ENCODE measurements at places on chromosomes 6 and 20.

GRCh38 chr6:43192911-43193310, 10.9 kb downstream of the CUL9 start:
- no peak for DNase-seq

DNA sequence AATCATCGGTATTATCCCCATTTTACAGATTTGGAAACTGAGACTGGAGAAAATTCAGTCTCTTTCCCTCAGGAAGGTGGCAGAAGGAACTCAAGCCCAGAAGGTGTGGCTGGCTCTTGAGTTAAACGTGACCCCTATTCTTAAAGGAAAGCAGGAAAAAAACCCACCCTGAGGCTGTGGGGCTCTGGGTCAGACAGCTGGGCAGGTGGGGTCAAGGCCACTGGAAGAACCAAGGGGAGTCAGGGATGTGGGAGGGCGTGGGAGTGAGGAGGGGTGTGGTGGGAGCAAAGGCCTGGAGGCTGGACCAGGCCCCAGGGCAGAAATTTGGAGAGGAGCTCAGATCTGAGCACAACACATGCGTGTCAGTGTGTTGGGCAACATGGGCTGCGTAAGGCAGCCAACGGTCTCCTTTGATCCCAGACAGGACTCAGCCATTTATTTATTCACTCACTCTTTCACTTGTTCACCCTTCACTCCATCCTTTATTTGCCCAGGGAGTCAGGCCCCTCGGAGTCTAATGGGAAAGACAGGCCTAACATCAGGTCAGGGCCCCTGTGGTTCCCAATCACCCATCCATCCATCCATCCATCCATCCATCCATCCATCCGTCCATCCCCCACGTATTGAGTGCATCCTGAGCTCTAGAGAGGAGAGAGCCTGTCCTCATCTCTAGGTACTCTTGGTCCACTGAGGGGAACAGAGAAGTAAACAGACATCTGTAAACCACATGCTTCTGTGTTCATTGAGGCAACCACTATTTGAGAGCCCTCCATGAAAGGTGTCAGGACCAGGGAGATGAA, 165.0 kb downstream of the VEGFA start:
- DNase-seq, result no peak

GRCh38 chr20:61332016-61332975, 80.2 kb downstream of the CDH4 start:
- DNase-seq, result no peak

- no peak for DNase-seq
These were observed 40.7 kb upstream of the EXOC2 start for GRCh38 chr6:733431-734219.

- DNase-seq, result no peak
These were observed 354.7 kb downstream of the CDC5L start for GRCh38 chr6:44742201-44742600.

DNA sequence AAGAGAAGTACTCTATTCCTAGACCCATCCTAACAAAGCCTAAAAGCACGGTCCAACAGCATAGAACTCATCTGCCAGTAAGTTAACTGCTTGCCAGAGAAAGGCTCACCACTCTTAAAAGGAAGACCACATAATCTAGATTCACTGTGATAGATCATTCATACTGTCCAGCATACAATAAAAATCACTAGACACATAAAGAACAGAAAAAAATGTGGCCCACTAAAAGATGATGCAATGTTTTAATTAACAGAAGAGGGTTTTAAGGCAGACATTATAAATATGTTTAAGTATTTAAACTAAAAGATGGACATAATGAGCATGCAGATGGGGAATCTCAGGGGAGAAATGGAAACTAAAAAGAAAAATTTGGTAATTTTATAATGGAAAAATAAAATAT, 157.5 kb upstream of the CDH4 start:
- DNase-seq, result no peak

DNA sequence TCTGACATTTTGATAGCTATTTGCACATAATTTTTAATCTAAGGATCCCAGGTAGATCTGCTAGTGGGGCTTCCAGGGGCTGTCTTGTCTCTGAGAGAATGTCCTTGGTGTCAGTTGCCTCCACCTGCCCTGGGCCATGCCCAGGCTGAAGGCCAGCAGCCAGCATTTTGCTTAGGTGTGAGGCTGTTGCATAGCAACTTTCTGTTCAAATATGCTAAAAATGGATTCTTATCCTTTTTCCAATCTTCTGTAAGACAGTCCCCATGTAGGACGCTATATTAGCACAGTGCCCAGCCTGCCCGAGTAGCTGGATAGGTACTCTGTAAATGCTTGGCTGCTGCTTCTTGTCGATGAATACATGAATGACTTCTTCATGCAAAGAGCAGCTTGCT, 62.5 kb upstream of the CITED2 start:
- no peak for DNase-seq

DNA sequence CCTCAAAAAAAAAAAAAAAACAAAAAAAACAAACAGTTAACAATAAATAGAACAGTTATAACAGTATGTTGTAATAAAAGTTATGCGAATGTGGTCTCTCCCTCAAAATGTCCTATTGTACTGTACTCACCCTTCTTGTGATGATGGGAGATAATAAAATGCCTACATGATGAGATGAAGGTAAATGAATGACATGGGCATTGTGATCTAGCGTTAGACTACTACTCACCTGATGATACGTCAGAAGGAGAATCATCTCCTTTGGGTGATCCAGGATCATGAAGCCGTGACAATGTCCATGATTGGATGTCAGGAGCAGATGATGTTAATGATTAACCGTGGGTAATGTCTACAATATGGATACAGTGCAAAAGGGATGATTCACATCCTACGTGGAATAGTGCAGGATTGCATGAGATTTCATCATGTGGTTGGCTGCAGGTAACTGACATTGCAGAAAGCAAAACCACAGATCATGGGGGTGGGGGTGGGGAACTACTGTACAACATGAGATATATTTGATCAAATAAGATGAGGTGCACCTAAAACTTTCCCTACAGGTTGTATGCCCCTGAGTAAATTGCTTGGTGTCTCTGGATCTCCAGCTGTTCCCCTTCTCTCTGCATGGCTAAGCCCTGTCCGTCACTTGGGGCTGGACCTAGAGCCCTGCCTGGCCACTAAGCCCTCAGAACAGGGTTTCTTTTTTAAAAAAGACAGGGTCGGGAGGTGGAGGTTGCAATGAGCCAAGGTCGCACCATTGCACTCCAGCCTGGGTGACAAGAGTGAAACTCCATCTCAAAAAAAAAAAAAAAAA, 6.2 kb upstream of the RBCK1 start:
- DNase-seq, result no peak

DNA sequence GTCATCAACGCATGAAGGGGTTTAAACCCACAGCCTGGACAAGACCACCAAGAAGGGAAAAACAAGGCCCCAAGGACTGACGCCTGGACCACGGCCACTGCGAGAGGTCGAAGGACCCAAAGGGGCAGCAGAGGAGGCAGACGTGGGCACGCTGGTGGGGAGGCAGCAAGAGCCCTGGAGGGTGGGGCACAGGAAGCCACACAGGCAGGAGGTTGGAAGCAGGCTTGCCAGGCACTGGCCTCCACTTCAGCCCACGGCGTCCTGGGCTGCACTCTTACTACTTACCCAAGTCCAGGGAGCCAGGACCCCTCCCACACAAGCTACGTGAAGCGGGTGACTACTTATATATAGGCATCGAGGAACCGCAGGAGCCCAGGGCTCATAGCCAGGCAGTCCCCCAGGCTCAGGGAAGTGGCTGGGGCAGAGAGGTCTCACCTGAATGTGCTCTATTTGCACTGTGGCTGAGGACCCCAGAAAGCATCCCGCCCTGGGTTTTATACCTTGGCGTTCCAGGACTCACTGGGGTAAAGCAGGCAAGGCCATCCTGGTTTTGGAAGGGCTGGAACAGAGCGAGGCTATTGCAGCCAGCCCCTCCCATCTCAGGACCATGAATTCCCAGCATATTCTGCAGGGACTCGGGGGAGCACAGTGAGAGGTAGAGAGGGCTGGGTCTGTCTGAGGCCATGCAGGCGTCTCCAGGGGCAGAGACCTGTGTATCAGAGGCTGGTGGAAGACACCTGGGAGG, 113.8 kb upstream of the AFDN start:
- DNase-seq, result no peak

- no peak for DNase-seq
These were observed 13.2 kb upstream of the TBC1D32 start for GRCh38 chr6:121347484-121347883.

- DNase-seq, result no peak
These were observed 144.7 kb upstream of the ZNF217 start for GRCh38 chr20:53738039-53738944.

DNA sequence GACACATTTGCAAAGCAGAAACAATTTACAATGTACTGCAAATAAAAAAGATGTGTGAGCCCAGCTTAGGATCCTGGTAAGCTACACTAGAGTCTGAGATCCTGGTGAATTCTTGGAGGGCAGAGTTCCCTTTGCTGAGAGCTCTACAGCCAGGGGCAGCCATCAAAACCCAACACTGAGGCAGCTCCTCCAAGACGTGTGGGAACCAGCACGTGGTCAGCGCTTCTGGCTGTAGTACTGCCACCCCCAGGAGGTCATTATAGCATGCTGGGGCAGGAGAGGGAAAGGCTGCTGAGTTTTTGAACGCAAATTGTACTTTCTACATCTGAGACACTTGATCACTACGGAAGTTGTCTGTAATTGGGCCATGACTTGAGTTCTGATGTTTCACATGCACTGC, 131.5 kb downstream of the INSM1 start:
- DNase-seq, result no peak

DNA sequence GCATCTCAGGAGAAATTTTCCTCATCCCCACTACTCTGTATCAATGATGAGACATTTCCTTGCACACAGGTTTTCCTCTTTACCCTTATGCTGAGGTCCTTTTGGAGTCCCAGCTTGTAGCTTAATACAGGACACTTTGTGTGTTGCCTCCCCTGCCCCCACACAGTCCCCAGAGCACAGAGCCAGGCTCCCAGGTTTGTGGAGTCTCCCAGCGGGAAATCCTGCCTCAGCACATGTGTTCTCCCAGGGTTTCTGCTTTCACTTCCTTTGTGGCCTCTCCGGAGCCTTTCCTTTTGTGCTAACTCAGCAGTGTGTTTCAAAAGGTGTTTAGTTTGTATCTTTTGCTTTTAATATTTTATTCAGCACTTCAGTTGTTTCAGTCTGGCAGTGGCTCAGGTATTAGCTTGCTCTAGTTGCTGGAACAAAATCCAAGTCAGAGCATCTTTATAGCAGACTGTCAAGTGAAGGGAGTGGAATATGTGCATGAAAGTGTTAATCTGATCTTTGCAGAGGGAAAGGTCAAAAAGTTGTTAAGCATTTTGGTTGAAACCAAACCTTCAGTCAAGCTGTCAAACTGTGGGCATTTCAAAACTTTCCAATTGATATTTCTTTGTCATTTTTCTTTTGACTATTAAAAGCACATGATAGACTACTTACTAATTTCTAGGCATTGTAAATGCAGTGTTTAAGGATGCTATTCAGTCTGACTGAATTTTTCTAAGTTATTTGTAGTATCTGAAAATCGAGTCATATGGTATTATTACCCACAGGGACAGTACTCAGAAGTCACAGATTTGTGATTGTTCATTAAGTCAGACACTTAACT, 8.6 kb downstream of the SNX9 start:
- DNase-seq, result no peak

- DNase-seq, result no peak
These were observed 584 bp downstream of the KIF13A start for GRCh38 chr6:17986656-17987446.

- no peak for DNase-seq
These were observed 134.4 kb downstream of the LRRC1 start for GRCh38 chr6:53929041-53929820.

GRCh38 chr20:1060985-1061384, 57.4 kb upstream of the PSMF1 start:
- DNase-seq, result no peak

GRCh38 chr6:26501482-26501986, 1.4 kb downstream of the BTN1A1 start:
- DNase-seq, result no peak

- no peak for DNase-seq
These were observed 38.0 kb downstream of the TNFAIP3 start for GRCh38 chr6:137904822-137905617.

DNA sequence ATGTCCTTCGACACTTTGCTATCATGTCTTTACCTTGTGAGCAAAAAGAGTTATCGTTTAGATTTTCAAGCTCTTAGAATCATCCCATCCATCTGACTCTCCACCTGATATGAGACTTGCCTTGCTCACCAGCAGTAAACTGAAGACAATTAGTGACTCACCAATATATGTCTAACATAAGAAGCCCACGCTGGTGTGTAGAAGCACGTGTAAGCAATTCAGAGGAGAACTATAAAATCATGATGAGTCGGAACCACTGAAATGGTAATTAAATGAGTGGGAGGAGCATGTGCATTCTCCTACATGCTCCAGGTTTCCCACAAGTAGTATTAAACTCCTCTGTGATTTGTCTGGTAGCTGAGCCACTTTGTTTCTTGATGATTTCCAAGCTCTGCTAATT, 181.6 kb upstream of the RNF217 start:
- no peak for DNase-seq

DNA sequence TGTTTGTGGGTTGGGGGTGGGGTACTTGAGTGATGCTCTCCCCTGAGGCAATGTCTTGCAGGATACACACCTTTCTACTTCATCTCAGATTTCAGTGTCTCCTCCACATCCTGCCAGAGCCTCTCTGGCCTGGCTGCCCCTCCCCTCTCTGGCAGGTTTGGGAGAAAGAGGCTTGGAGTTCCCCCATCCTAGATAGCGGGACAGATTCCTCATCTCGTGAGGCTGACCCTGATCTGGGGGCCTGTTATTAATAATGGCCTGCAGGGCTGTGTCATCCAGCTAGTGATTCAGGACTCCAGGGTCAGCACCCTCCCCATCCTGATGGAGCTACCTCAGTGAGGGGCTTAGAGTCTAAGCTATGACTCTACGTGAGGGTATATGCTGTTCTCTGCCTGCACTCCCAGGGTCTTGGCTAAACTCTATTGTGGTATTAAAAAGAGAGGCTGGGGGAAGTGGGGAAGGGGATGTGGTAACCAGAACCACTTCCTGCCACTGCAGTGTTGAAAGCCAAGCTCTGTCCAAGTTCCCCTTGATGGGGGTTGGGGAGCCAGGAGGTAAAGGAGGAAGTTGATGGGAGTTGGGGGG, 3.7 kb upstream of the MMP9 start:
- no peak for DNase-seq

DNA sequence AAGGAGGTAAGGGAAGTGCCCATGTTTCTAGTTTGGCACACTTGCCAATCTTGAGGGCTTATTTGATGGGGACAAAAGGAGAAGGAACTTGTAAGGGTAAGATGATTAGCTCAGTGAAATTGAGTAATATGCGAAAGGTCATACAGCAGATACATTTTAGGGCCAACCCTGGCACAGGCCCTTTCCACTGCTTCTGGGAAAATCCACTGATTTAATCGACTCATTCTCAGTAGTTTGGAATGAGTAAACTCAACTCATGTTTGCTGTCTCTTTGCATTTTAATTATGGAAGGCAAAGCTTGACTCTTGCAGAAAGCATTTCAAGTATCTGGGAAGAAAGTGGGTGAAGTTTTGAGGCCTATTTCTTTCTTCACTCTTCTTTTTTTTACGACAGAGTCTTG, 20.0 kb downstream of the PHF20 start:
- no peak for DNase-seq
